ENCODE measurements at places on chromosomes 5 and 9.

DNA sequence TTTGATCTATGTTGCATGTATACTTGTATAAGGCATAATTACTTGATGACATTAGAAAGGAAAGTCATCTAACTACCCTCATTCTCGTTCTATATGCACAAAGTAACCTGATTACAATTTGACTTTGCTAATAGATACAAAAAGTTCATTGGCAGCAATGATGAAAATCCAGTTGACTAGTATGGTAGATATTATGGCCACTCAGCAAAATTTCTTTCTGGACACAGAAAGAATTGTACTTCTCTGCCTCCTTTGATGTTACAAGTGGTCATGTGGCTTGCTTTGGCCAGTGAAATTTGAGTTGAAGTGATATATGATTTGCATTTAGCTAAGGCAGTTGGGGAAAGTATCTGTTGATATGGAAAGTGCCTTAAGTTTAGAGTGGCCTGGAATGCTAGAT is 723.7 kb upstream of the ARRDC3 start:
- DNase-seq, result no peak

DNA sequence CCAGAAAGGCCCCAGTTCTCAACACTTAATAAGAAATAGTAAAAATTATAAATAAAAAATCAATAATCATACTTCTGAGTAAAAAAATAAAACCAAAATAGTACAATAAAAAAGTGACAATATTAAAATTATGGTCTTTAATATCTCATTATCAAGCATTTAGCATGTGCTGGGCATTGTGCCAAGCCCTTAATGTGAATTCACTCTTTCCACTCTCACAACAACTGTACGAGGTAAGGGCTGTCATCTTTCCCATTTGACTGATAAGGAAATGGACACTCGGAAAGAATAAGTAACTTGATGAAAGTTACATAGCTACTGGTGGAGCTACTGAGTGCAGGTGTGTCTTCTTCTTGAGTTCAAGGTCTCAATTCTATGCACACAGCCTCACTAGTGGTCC is 43.6 kb downstream of the SEC61B start:
- DNase-seq, result peak; percentile 2

GRCh38 chr9:71725590-71726338 is 42.5 kb downstream of the CEMIP2 start:
- DNase-seq, result peak; percentile 41

DNA sequence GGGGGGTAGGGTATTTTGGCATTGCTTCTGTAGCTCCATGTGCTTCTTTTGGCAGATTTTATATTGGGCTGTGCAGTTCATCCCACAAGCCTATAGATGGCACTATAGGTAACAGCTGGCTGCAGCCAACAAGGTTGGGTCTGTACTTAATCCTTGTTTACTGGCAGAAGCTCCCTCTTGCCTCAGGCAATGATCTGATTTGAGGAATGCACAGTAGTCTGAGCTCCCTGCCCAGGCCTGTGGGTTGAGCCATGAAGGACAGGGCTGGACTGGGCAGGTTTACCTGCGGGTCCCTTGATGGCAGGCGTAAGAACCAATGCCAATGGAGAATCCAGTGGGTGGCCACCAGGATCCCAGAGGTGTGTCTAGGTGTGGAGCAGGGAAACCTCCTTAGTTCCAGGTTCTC is 11.7 kb upstream of the OR1J2 start:
- peak; percentile 8 for DNase-seq

DNA sequence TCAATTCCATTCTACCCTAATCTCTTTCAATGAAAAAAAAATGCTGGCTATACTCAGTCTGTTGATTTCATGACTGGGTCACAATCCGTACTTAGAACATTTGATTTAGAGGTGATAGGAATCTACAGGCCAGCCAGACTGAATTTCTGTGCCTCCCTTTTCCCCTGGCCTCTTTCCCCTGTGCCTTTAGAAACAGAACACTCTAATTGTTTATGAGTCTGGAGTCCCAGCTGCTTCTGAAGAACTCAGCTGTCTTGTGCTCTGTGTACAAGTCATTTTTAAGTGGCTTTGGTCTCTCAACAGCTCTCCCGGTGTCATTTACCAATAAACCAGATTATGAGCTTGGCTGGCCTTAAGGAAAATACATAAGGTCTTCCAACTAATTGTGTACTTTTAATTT is 94.1 kb upstream of the ITGA2 start:
- DNase-seq, result no peak

GRCh38 chr5:109849478-109850088 is 159.9 kb downstream of the MAN2A1 start:
- no peak for DNase-seq

- DNase-seq, result no peak
Measured at GRCh38 chr5:158899792-158900191, 199.9 kb downstream of the EBF1 start.

DNA sequence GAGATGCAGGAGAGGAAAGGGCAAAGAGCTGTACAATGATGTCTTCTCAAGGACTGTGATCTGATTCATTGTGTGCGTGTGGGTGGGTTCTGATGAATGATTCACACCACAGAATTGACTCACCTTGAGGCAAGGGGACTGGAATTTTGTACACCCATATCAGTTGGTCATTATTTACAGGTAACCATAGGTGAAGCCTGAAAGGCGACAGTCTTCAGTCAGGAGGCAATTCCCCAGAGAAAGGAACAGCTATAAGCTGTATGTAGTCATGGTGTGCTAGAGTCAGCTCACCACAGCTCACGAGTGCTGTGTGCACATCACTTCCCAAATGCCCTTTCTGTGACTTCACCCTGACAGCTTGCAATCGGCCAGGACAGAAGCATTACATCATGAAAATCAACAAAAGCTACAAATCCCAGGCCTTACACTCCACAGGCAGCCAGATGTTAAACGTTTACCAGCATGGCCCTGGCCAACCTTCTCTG is 87.6 kb upstream of the RPS23 start:
- DNase-seq, result no peak

GRCh38 chr9:72623156-72623555 is 101.7 kb downstream of the TMC1 start:
- no peak for DNase-seq

DNA sequence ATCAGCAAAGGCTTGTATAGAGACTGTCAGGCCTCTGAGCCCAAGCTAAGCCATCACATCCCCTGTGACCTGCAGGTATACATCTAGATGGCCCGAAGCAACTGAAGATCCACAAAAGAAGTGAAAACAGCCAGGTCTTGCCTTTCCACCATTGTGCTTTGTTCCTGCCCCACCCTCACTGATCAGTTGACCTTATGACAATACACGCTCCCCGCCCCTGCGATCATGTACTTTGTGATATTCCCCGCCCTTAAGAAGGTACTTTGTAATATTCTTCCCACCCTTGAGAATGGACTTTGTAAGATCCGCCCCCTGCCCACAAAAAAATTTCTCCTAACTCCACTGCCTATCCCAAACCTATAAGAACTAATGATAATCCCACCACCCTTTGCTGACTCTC is 18.6 kb upstream of the NPM1 start:
- no peak for DNase-seq

DNA sequence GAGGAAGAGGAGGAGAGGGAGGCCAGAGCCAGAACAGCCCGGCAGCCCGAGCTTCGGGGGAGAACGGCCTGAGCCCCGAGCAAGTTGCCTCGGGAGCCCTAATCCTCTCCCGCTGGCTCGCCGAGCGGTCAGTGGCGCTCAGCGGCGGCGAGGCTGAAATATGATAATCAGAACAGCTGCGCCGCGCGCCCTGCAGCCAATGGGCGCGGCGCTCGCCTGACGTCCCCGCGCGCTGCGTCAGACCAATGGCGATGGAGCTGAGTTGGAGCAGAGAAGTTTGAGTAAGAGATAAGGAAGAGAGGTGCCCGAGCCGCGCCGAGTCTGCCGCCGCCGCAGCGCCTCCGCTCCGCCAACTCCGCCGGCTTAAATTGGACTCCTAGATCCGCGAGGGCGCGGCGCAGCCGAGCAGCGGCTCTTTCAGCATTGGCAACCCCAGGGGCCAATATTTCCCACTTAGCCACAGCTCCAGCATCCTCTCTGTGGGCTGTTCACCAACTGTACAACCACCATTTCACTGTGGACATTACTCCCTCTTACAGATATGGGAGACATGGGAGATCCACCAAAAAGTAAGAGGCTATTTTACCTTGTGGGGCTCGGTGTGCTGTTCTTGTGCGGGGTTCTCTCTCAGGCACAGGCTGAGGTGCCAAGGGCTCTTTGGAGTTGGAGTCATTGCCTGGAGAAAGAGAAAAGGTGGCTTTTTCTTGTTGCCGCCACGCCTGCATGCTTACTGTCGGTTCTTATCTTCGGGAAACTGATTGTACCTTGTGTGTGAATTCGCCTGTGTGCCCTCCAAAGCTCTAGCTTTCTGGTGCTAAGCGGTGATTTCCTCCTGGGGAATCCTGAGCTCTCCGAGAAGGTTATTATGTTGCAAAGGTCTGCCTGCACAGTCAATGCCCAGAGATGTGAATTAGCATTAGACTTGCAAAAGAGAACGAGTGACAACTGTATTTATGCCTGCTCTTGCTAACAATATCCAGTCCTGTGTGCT is at the start of gene ISL1:
Gene ISL1 (plus strand): TSS at position 318 of the 991 bp plus-strand sequence. CDS start 224 bp downstream, at position 542.
- DNase-seq, result peak; percentile 88

GRCh38 chr9:133458643-133459312 is 1.0 kb upstream of the CACFD1 start:
- DNase-seq, result no peak

- DNase-seq, result no peak
Measured at GRCh38 chr9:126666155-126666803, 52.6 kb downstream of the LMX1B start.

DNA sequence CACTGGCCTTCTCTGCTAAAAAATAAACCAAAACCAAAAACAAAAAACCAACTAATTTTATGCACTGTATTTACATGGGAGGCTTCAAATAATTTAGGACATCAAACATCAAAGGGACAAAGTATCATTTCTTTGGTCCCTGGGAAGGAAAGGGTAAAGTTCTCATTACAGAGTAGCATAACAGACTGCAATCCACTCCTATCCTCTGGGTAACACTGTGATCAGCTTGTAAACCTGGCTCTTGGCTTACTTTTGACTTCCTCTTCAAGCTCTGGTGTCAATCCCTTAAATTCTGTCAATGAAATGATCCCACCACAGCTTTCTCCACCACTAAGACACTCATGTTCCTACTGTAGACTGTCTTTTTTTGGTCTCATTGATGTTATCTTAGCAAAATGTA is 69.8 kb upstream of the VCAN start:
- DNase-seq, result no peak

Measured in DMS153 (cell line).